Ovary (tissue), 10 donors: ENCODE measurements at places on chromosomes 16 and 17. TPM values are rescaled to one million over a fixed set of nuclear protein-coding genes. Genes with fewer than 3 reads are reported as not detected.
A peak's percentile ranks its signal among the peaks of the same experiment; 100 is the strongest.

Gene DYNLL2
- total RNA-seq, result 39.4 TPM

Gene TAC4
- total RNA-seq, result not detected

Gene CCL23
- 0.81 TPM for total RNA-seq

Gene VPS35L
- 28.6 TPM for total RNA-seq

Gene TNFRSF17
- total RNA-seq, result not detected

Gene MT1G
- not detected for total RNA-seq

Gene SEZ6L2
- total RNA-seq, result 2.6 TPM

Gene STH
- total RNA-seq, result not detected

Gene TNK1
- total RNA-seq, result 5.7 TPM

Gene BRIP1
- total RNA-seq, result 1.1 TPM

Gene XYLT1
- total RNA-seq, result 24.3 TPM

Gene IGFBP4
- 1,281 TPM for total RNA-seq

Gene METTL16
- total RNA-seq, result 42.7 TPM

GRCh38 chr16:67996666-67997065, 2.6 kb downstream of the DPEP2 start:
- H3K4me1 ChIP-seq, result peaks cover 2% of the 10 kb centered on the region
- no peak overlapping the region for H3K4me3 ChIP-seq
- no peaks in the 10 kb centered on the region for H3K36me3 ChIP-seq
- H3K27ac ChIP-seq, result no peak overlapping the region

DNA sequence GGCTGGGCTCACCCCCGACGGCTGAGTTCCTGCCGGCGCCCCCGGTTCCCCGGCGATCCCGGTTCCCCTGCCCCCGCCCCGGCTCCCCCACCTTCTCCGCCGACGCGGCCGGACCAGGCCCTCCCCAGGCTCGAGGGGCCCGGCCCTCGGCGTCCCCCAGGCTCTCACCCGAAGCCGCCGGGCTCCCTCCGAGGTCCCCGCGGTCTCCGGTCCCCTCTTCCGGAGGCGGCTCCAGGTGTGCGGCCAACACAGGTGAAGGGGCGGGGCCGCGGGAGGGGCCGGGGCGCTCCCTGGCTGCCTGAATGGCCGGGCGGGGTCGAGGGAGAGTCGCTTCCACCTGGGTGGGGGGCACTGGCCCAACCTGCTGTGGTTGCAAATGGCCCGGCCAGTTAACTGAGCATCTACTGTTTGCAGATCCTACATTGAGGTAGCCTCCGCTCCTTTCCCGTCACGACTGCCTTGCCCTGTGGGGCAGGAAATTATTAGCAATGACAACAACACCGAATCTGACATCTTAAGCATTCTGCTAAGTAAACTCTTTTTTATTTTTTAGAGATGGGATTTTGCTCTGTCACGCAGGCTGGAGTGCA, at the start of gene BICDL2:
TSS of gene BICDL2 (minus strand) at position 219 of the 590 bp plus-strand sequence. CDS start 1,448 bp downstream, outside the sequence.
- no peak within 1 kb of the TSS for H3K27ac ChIP-seq
- H3K36me3 ChIP-seq, result no peaks in the 10 kb centered on the region
- no peaks in the 10 kb centered on the region for H3K27me3 ChIP-seq
- H3K4me1 ChIP-seq, result no peaks in the 10 kb centered on the region
- H3K4me3 ChIP-seq, result peak within 1 kb of the TSS; percentile 23

DNA sequence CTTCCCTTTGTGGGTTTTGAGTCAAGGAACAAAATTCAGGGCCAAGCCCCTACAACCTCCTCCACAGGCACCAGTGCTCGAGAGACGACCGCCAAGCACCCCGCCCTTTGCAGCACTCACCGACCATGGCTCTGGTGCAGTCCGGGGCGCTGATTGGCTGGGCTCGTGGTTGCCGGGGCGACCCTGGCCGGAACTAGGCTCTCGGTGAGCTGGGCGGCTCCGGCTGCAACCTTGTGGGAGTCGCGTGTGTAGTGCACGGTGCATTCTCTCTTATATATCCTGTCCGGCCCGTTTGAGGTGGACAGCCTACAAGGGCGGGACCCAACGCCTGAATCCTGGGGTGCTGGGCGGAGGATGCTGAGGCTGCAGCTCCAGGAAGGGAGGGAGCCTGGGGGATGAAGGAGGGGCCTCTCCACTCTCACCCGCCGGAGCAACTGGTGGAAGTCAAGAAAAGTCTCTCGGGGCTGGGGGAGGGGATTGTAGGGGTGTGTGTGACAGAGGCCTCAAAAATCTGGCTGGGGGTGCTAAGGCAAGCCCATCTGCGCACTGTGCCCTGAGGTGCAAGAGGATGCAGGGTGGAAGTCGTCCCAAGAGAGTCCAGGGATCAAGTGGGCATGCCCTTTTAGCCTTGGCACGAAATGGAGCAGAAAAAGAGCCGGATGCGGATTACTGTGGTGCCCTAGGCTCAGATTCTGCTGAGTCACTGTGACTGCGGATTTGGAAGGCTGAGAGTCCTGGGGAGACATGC, at the start of gene NQO1:
TSS of gene NQO1 (minus strand) at position 248 of the 748 bp plus-strand sequence. CDS start at position 127, 121 bp downstream.
- peak within 1 kb of the TSS; percentile 68 for H3K27ac ChIP-seq
- H3K4me1 ChIP-seq, result peaks cover 7% of the 10 kb centered on the region
- H3K4me3 ChIP-seq, result peak within 1 kb of the TSS; percentile 51
- no peaks in the 10 kb centered on the region for H3K27me3 ChIP-seq
- peak; percentile 93 for DNase-seq
- no peaks in the 10 kb centered on the region for H3K36me3 ChIP-seq

DNA sequence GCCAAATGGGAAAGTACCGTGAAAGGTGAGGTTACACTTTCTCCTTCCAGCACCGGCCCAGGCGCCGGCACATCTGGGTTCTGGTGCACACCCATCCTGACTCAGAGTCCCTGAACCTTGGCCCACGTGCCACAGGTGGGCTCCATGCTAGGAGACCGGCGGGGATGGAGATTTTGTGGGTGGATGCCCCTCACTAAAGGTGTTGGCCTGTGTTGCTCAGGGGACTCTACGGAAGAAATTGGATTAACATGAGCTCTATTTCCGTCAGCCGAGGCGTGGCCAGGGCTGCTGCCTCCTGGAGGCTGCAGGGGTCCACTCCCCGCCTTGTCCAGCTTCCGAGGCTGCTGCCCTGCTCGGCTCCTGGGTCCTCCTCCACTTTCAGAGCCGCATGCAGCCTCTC, 30.8 kb downstream of the FBXO31 start:
- no peak for DNase-seq
- no peaks in the 10 kb centered on the region for H3K36me3 ChIP-seq
- no peaks in the 10 kb centered on the region for H3K4me1 ChIP-seq
- H3K4me3 ChIP-seq, result no peak overlapping the region
- no peaks in the 10 kb centered on the region for H3K27me3 ChIP-seq

DNA sequence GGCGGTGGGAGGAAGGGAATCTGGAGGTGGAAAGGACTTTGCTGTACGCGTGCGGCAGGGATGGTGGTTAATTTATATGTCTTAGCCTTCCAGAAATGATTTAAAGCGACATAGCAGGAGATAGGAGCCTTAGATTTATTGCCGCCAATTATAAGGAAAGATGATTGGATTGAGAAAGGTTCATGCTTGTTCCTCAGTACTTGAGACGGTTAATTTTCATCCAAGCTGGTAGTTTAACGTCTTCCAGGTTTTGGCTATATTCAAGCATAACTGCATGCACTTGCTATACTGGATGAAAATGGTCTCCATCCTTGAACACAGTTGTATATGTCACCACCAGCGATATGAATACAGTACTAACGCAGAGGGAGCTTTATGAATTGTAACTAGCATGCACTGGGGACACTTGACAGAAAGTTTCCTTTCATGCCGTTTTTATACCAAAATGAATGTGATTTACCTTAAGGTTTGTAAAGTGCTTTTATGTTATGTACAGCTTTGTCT, 610 bp upstream of the PEX12 start:
- H3K27ac ChIP-seq, result peak overlapping the region; percentile 83
- H3K36me3 ChIP-seq, result no peaks in the 10 kb centered on the region
- no peaks in the 10 kb centered on the region for H3K27me3 ChIP-seq
- H3K4me3 ChIP-seq, result peak overlapping the region; percentile 90
- peaks cover 3% of the 10 kb centered on the region for H3K4me1 ChIP-seq
- DNase-seq, result no peak

DNA sequence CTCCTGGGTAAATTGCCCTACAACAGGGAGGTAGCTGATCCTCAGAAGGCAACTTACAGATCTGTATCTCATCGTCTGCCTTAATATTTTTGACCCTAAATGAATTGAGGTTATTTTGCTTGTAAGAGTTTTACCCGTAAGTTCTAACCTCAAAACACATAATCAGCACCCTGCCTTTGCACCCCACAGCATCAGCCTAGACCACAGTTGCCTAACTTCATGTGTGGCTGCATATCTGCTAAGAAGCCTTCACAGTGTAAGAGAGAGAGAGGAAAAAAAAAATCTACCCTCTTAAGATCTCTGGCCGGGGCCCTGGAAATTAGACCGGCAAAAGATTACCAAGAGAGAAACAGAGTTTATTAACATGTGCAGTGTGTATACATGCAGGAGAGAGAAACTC, 76.9 kb downstream of the ARHGAP44 start:
- no peak overlapping the region for H3K27ac ChIP-seq
- no peak overlapping the region for H3K4me3 ChIP-seq
- DNase-seq, result no peak
- H3K4me1 ChIP-seq, result no peaks in the 10 kb centered on the region
- no peaks in the 10 kb centered on the region for H3K27me3 ChIP-seq

DNA sequence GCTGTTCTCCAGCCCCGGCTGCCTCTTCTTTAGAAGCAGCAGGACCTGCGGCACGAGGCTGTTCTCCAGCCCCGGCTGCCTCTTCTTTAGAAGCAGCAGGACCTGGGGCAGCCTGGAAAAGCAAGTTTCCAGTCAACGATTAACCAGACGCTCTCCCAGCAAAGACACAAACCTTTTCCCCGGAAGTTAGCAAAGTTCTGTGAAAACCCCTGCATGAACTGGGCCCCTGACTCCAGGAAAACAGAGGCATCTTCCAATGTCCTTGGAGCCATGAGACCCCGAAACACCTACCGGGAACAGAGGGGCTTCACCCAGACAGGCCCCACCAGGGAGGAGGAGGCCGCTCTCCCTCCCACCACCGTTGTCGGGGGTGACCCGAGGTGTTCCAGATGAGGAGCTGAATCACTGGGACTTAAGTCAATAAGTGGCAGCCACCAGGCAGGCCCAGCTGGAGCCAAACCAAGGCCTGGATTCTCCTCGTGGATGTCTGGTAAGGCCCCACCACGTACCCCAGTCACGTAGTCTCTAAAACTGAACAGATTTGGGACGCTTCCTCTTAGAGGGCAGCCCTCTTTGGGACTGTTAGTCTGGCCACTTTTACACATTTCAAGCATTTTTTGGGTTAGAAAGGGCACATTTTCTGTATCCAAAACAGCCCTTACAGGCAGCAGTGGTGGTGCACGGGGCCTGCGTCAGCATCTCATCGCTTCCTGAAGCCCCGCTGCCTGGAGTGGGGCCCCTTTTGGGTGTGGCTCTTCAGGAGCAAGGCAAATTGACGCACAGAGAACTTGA, at the start of gene RPH3AL:
TSS of gene RPH3AL (minus strand) at position 387 of the 792 bp plus-strand sequence. CDS start 25,264 bp downstream, outside the sequence.
- H3K36me3 ChIP-seq, result no peaks in the 10 kb centered on the region
- H3K27ac ChIP-seq, result peak within 1 kb of the TSS; percentile 66
- no peak within 1 kb of the TSS for H3K4me3 ChIP-seq
- H3K4me1 ChIP-seq, result peaks cover 32% of the 10 kb centered on the region
- no peaks in the 10 kb centered on the region for H3K27me3 ChIP-seq

DNA sequence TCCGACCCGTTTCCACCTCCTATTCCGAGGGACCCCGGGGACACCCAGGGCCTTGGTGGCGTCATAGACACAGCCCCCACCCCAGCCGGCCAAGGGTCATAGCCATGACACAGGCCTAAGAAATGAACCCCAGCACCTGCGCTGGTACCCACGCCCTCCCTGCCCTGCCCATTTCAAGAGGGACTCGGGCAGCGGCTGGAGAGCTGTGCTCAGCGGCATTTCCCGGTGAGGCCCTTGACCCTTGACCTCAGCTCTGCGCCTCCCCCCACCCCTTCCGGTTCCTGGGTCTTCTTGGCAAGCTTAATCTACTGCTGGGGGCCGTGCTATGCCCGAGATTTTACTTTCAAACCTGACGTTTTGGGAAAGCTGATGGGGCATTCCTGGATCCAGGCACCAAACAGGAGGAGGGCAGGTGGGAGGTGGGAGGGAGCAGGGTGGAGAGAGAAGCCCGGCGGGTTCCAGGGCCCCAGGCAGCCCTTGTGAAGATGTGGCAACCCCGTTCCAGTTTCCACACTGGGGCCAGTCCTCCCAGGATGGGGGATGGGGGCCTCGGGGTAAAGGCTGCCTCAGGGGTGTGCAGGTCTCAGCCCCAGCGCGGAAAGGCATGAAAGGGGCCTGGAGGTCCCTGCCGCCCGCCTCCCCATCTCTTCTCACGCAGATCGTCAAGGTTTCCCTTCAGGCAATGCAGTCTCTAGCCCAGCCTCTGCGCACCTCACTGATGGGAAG, at the start of gene SLC22A31:
TSS of gene SLC22A31 (minus strand) at position 414 of the 726 bp plus-strand sequence. CDS start at position 378, 36 bp downstream.
- no peaks in the 10 kb centered on the region for H3K36me3 ChIP-seq
- H3K27ac ChIP-seq, result no peak within 1 kb of the TSS
- no peak for DNase-seq
- H3K4me1 ChIP-seq, result peaks cover 3% of the 10 kb centered on the region

DNA sequence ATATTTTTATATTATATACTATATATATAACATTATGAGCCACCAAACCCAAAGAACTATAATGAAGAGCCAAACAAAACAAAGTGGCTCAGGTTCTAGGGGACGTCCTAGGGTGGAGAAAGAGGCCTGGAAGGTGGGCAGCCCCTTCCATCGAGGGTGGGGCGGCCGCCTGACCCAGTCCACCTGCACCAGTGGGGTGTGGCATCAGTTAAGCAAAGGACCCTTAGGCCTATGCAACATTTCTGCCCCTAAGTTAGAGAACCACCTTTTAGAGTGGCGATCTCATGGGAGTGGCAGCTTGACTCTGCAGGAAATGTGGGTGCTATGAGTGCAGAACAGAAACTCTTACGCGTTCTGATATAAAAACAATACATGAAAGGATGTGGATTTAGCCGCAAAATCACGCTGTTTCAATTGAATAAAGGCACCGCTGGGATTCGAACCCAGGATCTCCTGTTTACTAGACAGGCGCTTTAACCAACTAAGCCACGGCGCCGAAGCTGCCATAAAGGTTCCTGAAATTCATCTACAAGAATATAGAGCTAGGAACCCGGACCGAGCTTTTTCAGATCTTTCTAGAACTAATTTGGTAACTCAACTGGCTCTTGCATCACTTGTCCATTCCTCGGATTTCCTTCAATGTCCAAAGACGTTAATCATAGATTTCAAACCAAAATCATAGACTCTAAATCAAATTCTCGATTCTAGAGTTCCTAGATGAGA, 15.6 kb upstream of the AURKB start:
- peak overlapping the region; percentile 72 for H3K27ac ChIP-seq
- no peak overlapping the region for H3K4me3 ChIP-seq
- H3K27me3 ChIP-seq, result no peaks in the 10 kb centered on the region
- H3K4me1 ChIP-seq, result peaks cover 6% of the 10 kb centered on the region
- DNase-seq, result peak; percentile 68

DNA sequence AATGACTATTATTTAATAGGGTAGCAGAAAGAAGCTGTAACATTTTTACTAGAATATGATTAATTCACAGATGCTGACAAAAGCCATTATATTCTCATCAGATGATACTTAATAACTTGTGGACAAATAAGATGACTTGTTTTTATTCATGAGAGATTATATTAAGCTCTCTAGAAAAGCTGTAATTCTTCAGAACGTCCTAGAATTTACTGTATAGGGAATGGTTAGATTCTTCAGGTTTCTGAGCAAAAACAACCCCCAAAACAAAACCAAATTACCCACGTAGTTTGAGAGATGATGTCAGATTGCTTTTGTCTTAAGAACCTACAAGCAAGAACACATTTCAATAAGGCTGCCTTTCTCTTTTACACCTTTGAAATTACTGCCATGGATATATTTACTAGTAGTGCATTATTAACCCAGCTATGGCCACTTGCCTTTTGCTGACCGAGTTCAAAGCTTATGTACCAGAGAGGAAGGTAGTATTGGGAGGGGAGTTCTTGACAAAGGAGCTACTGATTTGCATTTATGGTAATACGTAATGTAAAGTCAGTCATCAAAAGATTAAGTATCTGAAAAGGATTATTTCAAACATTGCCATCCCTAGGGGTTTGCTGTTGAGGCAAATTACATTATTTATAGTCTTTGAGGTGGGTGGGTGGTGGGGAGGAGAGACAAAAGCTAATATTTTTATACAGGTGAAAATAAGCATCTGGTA, 51.7 kb downstream of the NLK start:
- no peak for DNase-seq
- H3K4me1 ChIP-seq, result no peaks in the 10 kb centered on the region
- H3K36me3 ChIP-seq, result no peaks in the 10 kb centered on the region
